ENCODE measurements at places on chromosomes 16 and 17.

GRCh38 chr17:80761110-80761871 is 216.7 kb downstream of the RPTOR start:
- peak; percentile 59 for DNase-seq

GRCh38 chr17:33390479-33391176 is 97.5 kb upstream of the ASIC2 start:
- no peak for DNase-seq

GRCh38 chr17:28369684-28370034 is 448 bp downstream of the VTN start:
- DNase-seq = no peak

GRCh38 chr17:40818343-40818732 is 4.1 kb downstream of the KRT10 start:
- no peak for DNase-seq

- no peak for DNase-seq
Observed at GRCh38 chr16:54542805-54543505, 256.4 kb upstream of the IRX3 start.

GRCh38 chr17:58285422-58285810 is 4.7 kb upstream of the MPO start:
- no peak for DNase-seq

- DNase-seq = no peak
Observed at GRCh38 chr17:78366109-78366848, 6.4 kb upstream of the SOCS3 start.

DNA sequence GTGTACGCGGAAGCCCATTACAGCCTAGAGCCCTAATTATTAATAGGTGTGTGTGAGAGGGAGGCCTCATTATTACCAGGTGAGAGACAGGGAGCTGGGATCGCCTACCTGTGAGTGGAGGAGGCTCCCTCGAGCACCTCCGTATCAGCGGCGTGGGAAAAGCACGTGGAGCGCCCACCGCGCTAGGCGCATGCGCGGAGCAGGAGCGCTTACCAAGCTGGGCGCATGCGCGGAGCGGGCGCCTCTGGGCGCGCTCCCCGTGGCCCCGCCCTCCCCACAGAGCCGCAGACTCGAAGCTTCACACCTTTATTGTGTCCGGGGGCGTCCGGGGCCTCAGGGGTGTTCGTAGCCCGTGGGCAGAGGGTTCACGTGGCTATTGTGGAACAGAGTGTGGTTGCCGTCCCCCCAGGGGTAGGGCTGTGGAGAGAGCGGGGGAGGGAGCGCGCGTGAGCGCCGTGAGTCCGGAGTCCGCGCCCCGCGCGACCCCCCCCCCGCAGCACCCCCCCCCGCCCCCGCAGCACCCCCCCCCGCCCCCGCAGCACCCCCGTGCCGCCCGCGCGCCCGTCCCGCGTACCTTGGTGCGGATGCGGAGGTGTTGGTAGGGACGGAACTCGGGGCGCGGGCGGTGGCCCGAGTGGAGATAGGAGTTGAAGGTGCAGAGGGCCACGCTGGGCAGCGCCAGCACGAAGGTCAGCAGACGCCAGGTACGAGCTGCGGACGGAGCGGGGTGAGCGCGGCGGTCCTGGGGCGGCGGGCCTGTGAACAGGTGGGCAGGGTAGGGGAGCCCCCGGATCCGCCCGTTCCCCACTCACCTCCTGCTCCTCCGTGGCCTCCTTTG is 500 bp downstream of the COX6A2 start:
- DNase-seq = peak; percentile 64

- DNase-seq = no peak
Observed at GRCh38 chr16:1174477-1175357, 21.8 kb downstream of the CACNA1H start.

- no peak for DNase-seq
Observed at GRCh38 chr16:68246666-68247065, 1.5 kb downstream of the PLA2G15 start.

GRCh38 chr16:67246756-67247191 is 507 bp downstream of the FHOD1 start:
- DNase-seq = peak; percentile 41

- no peak for DNase-seq
Observed at GRCh38 chr16:29825145-29826044, 5.1 kb downstream of the MVP start.

DNA sequence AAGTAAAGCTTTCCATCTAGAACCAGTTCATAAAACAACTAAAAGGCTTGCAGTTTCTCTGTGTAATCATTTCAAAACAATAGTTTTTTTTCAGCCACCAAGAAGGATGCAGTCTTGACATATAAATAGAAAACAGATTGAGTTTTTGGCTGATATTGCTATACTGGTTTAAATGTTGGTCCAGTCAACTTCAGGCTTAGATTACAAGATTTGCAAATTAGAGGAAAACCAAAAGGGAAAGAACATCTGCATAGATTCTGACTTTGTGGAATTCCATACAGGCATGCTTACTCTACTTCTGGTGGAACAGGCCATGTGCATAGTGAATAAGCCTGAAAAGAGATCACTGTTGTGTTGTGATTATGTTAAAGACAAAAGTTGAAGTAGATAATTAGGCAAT is 150.3 kb downstream of the BCAS3 start:
- DNase-seq = no peak

DNA sequence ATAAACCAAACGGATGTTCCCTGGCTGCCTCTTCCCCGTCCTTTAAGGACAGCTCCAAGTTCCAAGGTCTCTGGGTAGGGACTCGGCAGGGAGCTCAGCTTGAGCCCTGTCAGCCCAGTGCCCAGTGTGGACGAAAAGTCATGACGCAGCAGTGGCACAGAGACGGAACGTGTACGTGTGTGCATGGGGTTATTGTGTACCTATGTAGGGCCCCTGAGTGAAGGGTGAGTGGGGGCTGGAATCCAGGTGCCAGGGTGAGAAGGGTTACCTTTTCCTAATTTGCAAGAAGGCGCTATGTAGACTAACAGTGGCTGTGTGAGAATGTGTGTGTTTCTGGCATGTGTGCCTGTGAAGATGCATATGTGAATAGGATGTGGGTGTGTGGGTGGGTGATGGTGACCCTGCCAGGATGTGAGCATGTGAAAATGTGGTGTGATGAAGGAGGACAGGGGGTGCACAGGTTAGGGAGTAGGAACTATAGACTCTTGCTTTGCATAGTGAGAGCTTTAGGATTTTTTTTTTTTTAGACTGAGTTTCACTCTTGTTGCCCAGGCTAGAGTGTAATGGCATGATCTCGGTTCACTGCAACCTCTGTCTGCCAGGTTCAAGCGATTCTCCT is 6.0 kb downstream of the SCN4A start:
- no peak for DNase-seq

DNA sequence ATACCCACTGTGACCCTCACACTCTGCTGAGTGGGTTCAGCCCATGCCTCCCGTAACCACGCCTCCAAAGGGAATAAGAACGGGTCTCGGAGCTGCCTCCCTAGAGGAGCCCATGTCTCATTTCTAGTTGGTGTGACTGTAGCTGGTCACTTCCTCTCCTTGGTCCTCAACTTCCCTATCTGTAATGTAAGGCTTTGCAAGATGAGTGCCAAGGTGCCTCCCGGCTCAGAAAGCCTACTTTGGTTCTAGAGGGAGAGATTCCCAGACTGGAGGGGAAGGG is 20.8 kb downstream of the C16orf74 start:
- DNase-seq = no peak
